ENCODE measurements at places on chromosomes 2 and 18.

- H3K27me3 ChIP-seq: peaks cover 95% of the 10 kb centered on the region
- no peak overlapping the region for H3K4me3 ChIP-seq
- peaks cover 3% of the 10 kb centered on the region for H3K36me3 ChIP-seq
- no peak overlapping the region for H3K27ac ChIP-seq
Observed at GRCh38 chr2:176081837-176082524, 1.8 kb downstream of the EVX2 start.

GRCh38 chr2:240687741-240688552, 3.7 kb upstream of the AQP12A start:
- peaks cover 4% of the 10 kb centered on the region for H3K27me3 ChIP-seq
- no peak overlapping the region for H3K27ac ChIP-seq
- no peak overlapping the region for H3K4me3 ChIP-seq
- DNase-seq: no peak
- H3K4me1 ChIP-seq: no peaks in the 10 kb centered on the region

- H3K27me3 ChIP-seq: no peaks in the 10 kb centered on the region
- peaks cover 2% of the 10 kb centered on the region for H3K36me3 ChIP-seq
- H3K27ac ChIP-seq: no peak overlapping the region
Observed at GRCh38 chr2:42267530-42267929, 93.5 kb downstream of the COX7A2L start.

DNA sequence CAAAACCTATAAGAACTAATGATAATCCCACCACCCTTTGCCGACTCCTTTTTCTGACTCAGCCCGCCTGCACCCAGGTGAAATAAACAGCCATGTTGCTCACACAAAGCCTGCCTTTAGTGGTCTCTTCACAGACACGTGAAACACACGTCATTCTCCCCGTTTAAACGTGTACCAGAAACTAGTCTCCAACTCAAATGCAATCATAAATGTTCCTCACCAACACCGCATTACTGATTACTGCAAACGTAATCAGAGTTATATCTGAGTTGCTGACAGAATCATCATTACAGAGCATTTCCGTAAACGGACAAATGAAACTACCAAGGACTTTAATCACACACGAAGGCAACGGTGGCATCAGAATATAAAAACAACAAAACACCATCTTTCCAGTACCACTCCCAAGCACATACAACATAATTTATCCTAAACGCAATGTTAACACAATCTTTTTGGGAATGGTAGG, 1.9 kb downstream of the CLK1 start:
- H3K27me3 ChIP-seq: no peaks in the 10 kb centered on the region
- H3K4me1 ChIP-seq: peaks cover 5% of the 10 kb centered on the region
- H3K27ac ChIP-seq: no peak overlapping the region
- H3K4me3 ChIP-seq: peak overlapping the region; percentile 99
- peaks cover 11% of the 10 kb centered on the region for H3K36me3 ChIP-seq

GRCh38 chr2:173051463-173052215, 24.0 kb upstream of the MAP3K20 start:
- H3K27ac ChIP-seq: no peak overlapping the region
- H3K27me3 ChIP-seq: no peaks in the 10 kb centered on the region
- DNase-seq: no peak
- no peak overlapping the region for H3K4me3 ChIP-seq
- H3K36me3 ChIP-seq: no peaks in the 10 kb centered on the region

DNA sequence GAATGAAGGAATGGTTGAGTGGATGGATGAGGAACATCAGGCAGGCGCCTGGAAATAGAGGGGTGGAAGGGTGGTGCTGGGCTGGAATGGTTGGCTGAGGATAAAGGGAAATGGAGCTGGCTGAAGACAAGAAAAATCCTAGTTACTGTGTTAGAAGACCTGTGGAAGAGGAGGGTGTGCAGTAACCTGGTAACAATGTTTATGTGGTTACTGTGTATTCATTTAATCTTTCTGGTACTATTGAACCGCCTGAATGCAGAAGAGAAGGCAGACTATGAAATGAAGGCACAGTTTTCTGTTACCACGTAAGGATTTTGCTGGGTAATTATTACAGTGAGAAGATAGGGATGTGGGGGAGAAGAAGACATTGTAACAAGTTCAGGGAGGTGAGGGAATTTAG, 110.3 kb upstream of the MGAT5 start:
- H3K27me3 ChIP-seq: no peaks in the 10 kb centered on the region
- H3K4me3 ChIP-seq: no peak overlapping the region
- peaks cover 14% of the 10 kb centered on the region for H3K4me1 ChIP-seq

- no peaks in the 10 kb centered on the region for H3K36me3 ChIP-seq
- no peak for DNase-seq
- no peak overlapping the region for H3K27ac ChIP-seq
- H3K27me3 ChIP-seq: no peaks in the 10 kb centered on the region
- H3K4me1 ChIP-seq: no peaks in the 10 kb centered on the region
- H3K4me3 ChIP-seq: no peak overlapping the region
Observed at GRCh38 chr2:46246790-46247189, 50.4 kb upstream of the EPAS1 start.

- no peak overlapping the region for H3K4me3 ChIP-seq
- H3K36me3 ChIP-seq: no peaks in the 10 kb centered on the region
- H3K27me3 ChIP-seq: peaks cover 10% of the 10 kb centered on the region
- H3K27ac ChIP-seq: no peak overlapping the region
- no peak for DNase-seq
Observed at GRCh38 chr2:31075941-31076590, 62.2 kb downstream of the GALNT14 start.

- H3K27ac ChIP-seq: no peak overlapping the region
- no peaks in the 10 kb centered on the region for H3K36me3 ChIP-seq
- no peak overlapping the region for H3K4me3 ChIP-seq
- peaks cover 2% of the 10 kb centered on the region for H3K27me3 ChIP-seq
Observed at GRCh38 chr2:176892676-176893226, 319.8 kb upstream of the HNRNPA3 start.

- no peak overlapping the region for H3K4me3 ChIP-seq
- H3K27me3 ChIP-seq: peaks cover 2% of the 10 kb centered on the region
- no peaks in the 10 kb centered on the region for H3K36me3 ChIP-seq
- H3K4me1 ChIP-seq: no peaks in the 10 kb centered on the region
- no peak overlapping the region for H3K27ac ChIP-seq
- no peak for DNase-seq
Observed at GRCh38 chr2:68100189-68100588, 37.4 kb upstream of the C1D start.

- H3K27me3 ChIP-seq: no peaks in the 10 kb centered on the region
- no peak overlapping the region for H3K4me3 ChIP-seq
- no peaks in the 10 kb centered on the region for H3K36me3 ChIP-seq
- no peaks in the 10 kb centered on the region for H3K4me1 ChIP-seq
Observed at GRCh38 chr18:33914399-33914798, 310.3 kb downstream of the NOL4 start.

GRCh38 chr18:58997811-58998337, 133.2 kb downstream of the ZNF532 start:
- H3K27ac ChIP-seq: peak overlapping the region; percentile 44
- H3K36me3 ChIP-seq: no peaks in the 10 kb centered on the region
- H3K27me3 ChIP-seq: no peaks in the 10 kb centered on the region
- DNase-seq: peak; percentile 85
- peaks cover 9% of the 10 kb centered on the region for H3K4me1 ChIP-seq

- H3K36me3 ChIP-seq: no peaks in the 10 kb centered on the region
- no peak for DNase-seq
- no peak overlapping the region for H3K27ac ChIP-seq
- H3K4me1 ChIP-seq: no peaks in the 10 kb centered on the region
- no peak overlapping the region for H3K4me3 ChIP-seq
- H3K27me3 ChIP-seq: no peaks in the 10 kb centered on the region
Observed at GRCh38 chr2:4174796-4175195, 471.4 kb downstream of the DCDC2C start.

DNA sequence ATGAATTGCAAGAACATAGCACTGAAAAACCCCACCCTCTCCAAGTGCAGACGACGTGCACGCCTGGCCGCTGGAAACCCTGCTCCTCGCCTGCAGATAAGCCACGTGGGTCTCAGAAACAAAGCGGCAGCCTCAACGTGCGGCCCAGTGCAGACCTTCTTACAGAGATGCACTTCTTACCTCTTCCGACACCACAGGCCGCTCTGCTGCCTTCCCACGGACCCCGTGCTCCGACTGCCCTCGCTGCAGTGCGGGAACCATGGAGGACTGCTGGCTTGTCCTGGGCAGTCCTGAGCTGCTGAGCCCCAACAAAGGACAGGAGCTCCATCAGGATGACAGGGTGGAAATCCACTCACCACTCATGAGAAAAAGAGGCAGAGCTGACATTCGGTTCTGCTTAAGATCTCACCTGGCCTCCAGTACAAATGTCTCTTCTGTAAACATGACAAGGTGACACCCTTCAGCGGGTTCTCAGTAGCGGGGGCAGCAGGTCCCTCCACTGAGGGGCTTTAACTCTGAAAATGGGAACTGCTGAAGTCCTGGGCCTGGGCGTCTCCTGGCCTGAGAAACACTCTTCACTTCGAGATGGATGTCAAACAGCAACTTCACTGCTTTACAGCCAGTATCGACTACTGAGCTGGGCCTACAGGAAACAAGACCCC, 6.2 kb downstream of the COPS9 start:
- no peak for DNase-seq
- no peak overlapping the region for H3K4me3 ChIP-seq
- peaks cover 8% of the 10 kb centered on the region for H3K4me1 ChIP-seq
- H3K36me3 ChIP-seq: peaks cover 84% of the 10 kb centered on the region
- no peak overlapping the region for H3K27ac ChIP-seq

GRCh38 chr18:6741232-6741663, 11.7 kb downstream of the ARHGAP28 start:
- H3K27ac ChIP-seq: peak overlapping the region; percentile 79
- no peak overlapping the region for H3K4me3 ChIP-seq
- H3K36me3 ChIP-seq: no peaks in the 10 kb centered on the region
- peak; percentile 97 for DNase-seq
- H3K4me1 ChIP-seq: peaks cover 11% of the 10 kb centered on the region

GRCh38 chr2:31255911-31256571, 22.1 kb downstream of the EHD3 start:
- no peaks in the 10 kb centered on the region for H3K27me3 ChIP-seq
- no peak overlapping the region for H3K4me3 ChIP-seq
- no peak for DNase-seq
- peaks cover 56% of the 10 kb centered on the region for H3K36me3 ChIP-seq
- H3K27ac ChIP-seq: peak overlapping the region; percentile 6
- H3K4me1 ChIP-seq: peaks cover 31% of the 10 kb centered on the region

GRCh38 chr2:105951384-105951694, 206.6 kb downstream of the NCK2 start:
- H3K36me3 ChIP-seq: no peaks in the 10 kb centered on the region
- no peak overlapping the region for H3K4me3 ChIP-seq
- H3K27ac ChIP-seq: no peak overlapping the region
- H3K4me1 ChIP-seq: no peaks in the 10 kb centered on the region

- no peak overlapping the region for H3K27ac ChIP-seq
- H3K4me3 ChIP-seq: no peak overlapping the region
- DNase-seq: no peak
- H3K36me3 ChIP-seq: no peaks in the 10 kb centered on the region
Observed at GRCh38 chr2:217254111-217254510, 394.2 kb upstream of the TNP1 start.

DNA sequence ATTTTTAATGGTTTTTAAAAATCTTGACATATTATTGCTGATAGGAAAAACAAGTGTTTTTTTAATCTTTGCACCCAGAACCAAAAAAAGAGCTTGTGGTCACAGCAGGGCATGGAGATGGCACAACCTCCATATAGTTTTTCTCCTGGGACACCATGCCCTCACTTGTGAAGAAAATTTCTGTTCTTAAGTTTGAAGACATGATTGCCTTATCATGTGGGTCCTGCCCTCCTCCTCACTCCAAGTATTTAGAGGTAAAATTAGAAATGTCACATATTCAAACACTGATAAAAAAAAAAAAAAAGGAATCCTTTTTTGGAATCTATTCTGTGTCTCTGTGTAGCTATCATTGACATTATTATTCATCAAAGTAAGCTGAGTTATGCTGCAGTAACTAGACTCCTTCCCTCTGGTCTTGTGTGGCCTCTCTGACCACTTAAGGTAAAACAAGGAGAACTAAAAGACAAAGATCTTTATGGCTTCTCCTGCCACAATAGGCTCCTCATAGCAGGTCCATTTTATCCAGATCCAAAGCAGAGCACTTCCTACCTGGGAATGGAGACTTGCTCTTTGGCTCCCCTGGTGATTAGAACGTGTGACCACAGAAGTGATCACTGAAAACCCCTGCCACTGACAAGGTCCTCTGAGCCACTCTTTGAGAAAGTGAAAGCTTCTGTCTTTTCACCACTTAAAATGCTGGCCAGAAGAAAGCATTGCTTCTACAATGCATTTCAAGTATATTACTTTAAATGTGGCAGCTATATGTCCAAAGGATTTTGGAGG, 19.8 kb downstream of the ADD2 start:
- no peak overlapping the region for H3K4me3 ChIP-seq
- peaks cover 12% of the 10 kb centered on the region for H3K27me3 ChIP-seq
- no peak for DNase-seq
- no peaks in the 10 kb centered on the region for H3K4me1 ChIP-seq

GRCh38 chr18:58596265-58596681, 32.6 kb downstream of the ALPK2 start:
- H3K4me3 ChIP-seq: no peak overlapping the region
- DNase-seq: no peak
- no peaks in the 10 kb centered on the region for H3K36me3 ChIP-seq
- H3K27me3 ChIP-seq: no peaks in the 10 kb centered on the region
- no peak overlapping the region for H3K27ac ChIP-seq

GRCh38 chr2:129880971-129881370, 98.5 kb upstream of the RAB6C start:
- H3K27me3 ChIP-seq: peaks cover 29% of the 10 kb centered on the region
- DNase-seq: no peak
- H3K27ac ChIP-seq: no peak overlapping the region
- H3K4me1 ChIP-seq: peaks cover 3% of the 10 kb centered on the region
- H3K4me3 ChIP-seq: no peak overlapping the region

GRCh38 chr18:32891130-32891529, 118.3 kb upstream of the KLHL14 start:
- H3K27ac ChIP-seq: no peak overlapping the region
- H3K4me1 ChIP-seq: no peaks in the 10 kb centered on the region
- H3K36me3 ChIP-seq: no peaks in the 10 kb centered on the region
- no peak for DNase-seq

GRCh38 chr2:15645720-15646385, 54.2 kb downstream of the DDX1 start:
- H3K27me3 ChIP-seq: no peaks in the 10 kb centered on the region
- no peak overlapping the region for H3K27ac ChIP-seq
- H3K4me3 ChIP-seq: no peak overlapping the region
- no peaks in the 10 kb centered on the region for H3K36me3 ChIP-seq
- H3K4me1 ChIP-seq: peaks cover 22% of the 10 kb centered on the region
- no peak for DNase-seq

GRCh38 chr2:11370377-11371091, 26.1 kb upstream of the ROCK2 start:
- peaks cover 8% of the 10 kb centered on the region for H3K4me1 ChIP-seq
- DNase-seq: no peak
- H3K4me3 ChIP-seq: no peak overlapping the region
- no peak overlapping the region for H3K27ac ChIP-seq
- no peaks in the 10 kb centered on the region for H3K36me3 ChIP-seq

- H3K27me3 ChIP-seq: no peaks in the 10 kb centered on the region
- H3K4me3 ChIP-seq: no peak overlapping the region
- H3K27ac ChIP-seq: no peak overlapping the region
- H3K36me3 ChIP-seq: no peaks in the 10 kb centered on the region
Observed at GRCh38 chr18:1513519-1513918, 608.8 kb downstream of the ADCYAP1 start.

- peaks cover 24% of the 10 kb centered on the region for H3K4me1 ChIP-seq
- DNase-seq: no peak
- peaks cover 40% of the 10 kb centered on the region for H3K27me3 ChIP-seq
- H3K4me3 ChIP-seq: no peak overlapping the region
- no peaks in the 10 kb centered on the region for H3K36me3 ChIP-seq
- peak overlapping the region; percentile 21 for H3K27ac ChIP-seq
Observed at GRCh38 chr2:70551167-70551566, 2.5 kb downstream of the TGFA start.
